Left ventricle myocardium inferior (tissue), 1 donor: ENCODE measurements at places on chromosomes 5 and 9. TPM values are rescaled to one million over a fixed set of nuclear protein-coding genes. Genes with fewer than 3 reads are reported as not detected.

DNA sequence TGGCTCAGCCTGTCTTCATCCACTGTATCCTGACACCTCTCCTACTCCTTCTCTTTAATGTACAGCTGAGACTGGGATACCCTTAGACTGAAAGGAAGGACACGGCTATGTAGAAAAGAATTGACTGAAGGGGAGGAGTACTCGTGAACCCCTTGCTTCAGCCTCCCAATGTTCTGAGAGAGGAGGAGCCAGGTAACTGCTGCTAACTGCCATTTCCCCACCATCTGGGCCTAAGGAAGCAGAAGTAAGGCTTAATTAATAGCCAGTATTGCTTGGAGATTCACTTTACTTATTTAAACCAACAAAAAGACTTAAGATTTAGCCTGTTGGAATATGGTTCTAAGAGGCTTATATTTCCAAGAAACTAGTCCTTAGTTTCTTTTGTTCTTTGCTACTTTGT is 18.8 kb upstream of the RGS3 start:
- H3K27ac ChIP-seq = no peak overlapping the region
- DNase-seq = no peak
- H3K4me3 ChIP-seq = no peak overlapping the region
- H3K4me1 ChIP-seq = peaks cover 6% of the 10 kb centered on the region

DNA sequence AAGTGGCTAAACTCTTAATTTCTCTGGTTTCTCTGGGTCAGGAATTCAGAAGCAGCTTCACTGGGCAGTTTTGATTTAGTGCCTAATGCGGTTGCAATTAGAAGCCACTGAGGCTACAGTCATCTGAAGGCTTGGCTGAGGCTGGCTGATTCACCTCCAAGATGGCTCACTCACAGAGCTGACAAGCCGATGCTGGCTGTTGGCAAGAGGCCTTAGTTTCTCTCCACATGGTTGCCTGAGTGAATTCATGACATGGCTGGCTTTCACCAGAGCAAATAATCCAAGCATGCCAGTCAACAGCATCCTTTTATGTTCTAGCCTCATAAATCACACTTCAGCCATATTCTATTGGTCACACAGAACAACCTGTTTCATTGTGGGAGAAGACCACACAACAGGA is 2.8 kb upstream of the CDK7 start:
- no peak overlapping the region for H3K27ac ChIP-seq
- H3K27me3 ChIP-seq = no peaks in the 10 kb centered on the region
- no peak overlapping the region for H3K4me3 ChIP-seq
- peaks cover 30% of the 10 kb centered on the region for H3K4me1 ChIP-seq

Gene NPR3
- total RNA-seq = 81.0 TPM

DNA sequence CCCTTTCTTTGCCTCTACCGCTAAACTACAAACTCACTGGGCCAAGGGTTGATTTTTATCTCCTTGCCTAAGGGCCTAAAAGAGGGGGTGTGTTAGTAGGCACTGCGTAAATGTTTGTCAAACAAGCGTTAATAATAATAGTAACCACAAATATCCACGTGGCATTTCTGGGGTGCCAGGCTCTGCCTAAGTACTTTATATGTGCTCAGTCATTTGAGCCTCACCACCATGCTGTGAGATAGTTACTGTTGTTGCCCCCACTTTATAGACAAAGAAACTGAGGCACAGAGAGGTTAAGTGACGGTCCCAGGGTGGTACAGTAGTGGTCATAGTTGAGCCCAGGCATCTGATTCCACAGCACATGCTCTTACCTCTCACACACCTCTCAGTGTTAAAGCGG is 52.4 kb downstream of the ERGIC1 start:
- no peak for DNase-seq
- peaks cover 20% of the 10 kb centered on the region for H3K36me3 ChIP-seq
- H3K27me3 ChIP-seq = no peaks in the 10 kb centered on the region
- H3K4me3 ChIP-seq = no peak overlapping the region
- peak overlapping the region; percentile 77 for H3K27ac ChIP-seq

Gene ZCCHC7
- 8.1 TPM for total RNA-seq

DNA sequence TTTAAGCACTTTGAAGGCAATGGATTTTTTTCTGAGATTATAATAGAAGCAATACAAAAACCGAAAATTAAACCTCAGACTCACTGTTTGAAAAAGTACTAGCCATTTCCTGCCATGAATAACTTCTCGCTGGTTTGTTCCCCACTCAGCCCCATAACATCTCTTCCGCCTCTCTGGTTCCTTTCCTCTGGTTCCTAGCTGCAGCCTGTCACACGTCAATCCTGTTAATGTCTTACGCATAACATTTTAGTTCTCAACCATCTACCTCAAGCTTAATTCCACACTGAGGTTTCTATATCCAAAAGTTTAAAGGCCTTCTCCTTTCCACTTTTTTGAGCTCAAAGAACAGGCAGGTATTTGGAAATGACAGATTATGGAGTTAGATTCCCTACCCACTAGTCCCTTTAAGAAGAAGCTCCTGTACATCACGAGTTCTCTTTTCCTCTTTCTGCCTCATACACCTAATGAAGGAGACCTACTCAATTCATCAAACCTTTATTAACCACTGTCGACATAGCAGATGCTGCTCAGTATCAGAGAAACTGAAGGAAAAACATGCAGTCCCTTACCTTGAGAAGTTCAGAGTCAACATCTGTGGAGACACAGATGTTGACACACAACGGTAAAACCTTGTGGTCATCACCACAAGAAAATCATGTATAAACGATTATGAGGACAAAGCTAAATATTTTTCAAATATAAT is 243.0 kb upstream of the PTGER4 start:
- H3K4me3 ChIP-seq = no peak overlapping the region
- no peak overlapping the region for H3K27ac ChIP-seq
- H3K36me3 ChIP-seq = no peaks in the 10 kb centered on the region
- H3K27me3 ChIP-seq = no peaks in the 10 kb centered on the region

Gene RELL2
- 1.0 TPM for total RNA-seq

- no peak overlapping the region for H3K4me3 ChIP-seq
- no peak overlapping the region for H3K27ac ChIP-seq
- no peak for DNase-seq
- H3K4me1 ChIP-seq = no peaks in the 10 kb centered on the region
- no peaks in the 10 kb centered on the region for H3K36me3 ChIP-seq
Observed at GRCh38 chr9:36870960-36871359, 163.1 kb downstream of the PAX5 start.

Gene FAM78A
- 47.3 TPM for total RNA-seq

Gene ZNF883
- 6.2 TPM for total RNA-seq

DNA sequence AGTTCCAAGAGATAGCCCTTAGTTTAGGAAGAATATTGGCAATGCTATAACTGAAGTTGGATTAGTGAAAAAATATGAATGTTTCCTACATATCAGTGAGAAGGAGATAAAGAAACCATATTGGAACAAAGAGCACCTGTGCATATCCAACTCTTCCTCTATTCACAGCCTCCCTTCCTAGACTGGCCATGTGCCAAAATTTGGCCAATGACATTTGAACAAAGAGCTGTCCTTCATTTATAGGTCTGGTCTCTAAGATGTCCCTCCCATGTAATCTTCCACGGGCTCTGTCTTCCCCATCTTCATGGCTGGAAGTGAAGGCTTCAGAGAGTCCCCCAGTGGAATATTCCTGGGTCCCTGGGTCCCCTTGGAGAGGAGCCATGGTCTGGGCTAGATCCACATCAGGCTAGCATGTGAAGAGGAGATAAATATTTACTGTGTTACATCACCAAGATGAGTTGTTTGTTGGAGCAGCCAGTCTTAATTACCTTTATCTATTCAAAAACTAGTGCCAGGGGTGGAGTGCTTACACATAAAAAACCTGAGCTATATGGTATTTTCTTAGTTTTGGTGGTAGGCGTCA is 190.0 kb upstream of the S1PR3 start:
- H3K4me1 ChIP-seq = peaks cover 40% of the 10 kb centered on the region
- H3K27ac ChIP-seq = no peak overlapping the region
- no peaks in the 10 kb centered on the region for H3K36me3 ChIP-seq
- no peaks in the 10 kb centered on the region for H3K27me3 ChIP-seq
- no peak overlapping the region for H3K4me3 ChIP-seq
- DNase-seq = no peak

DNA sequence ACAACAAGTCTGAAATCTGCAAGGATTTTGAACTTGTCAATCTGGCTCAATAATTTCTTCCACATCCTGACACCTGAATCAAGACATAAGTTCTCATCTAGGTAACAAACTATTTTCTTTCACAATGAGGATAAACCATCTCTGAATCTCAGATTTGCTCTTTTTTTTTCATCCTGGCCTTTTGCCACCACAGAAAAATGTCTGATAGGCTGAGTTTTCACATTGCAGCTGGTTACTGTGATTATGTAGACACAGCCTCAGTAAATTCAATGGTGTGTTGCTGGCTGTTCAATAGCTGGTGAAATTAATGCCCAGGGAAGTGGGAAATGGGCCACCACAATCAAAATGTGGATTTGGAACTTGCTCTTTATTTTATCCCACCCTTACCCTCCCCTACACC is 2.8 kb upstream of the ADRA1B start:
- no peak overlapping the region for H3K27ac ChIP-seq
- DNase-seq = no peak
- H3K27me3 ChIP-seq = peaks cover 22% of the 10 kb centered on the region
- peaks cover 24% of the 10 kb centered on the region for H3K4me1 ChIP-seq
- no peaks in the 10 kb centered on the region for H3K36me3 ChIP-seq
